Activated T-cell treated with anti-CD3 and anti-CD28 coated beads for 1 hour (primary cell): ENCODE measurements at places on chromosomes 5 and 9.
A peak's percentile ranks its signal among the peaks of the same experiment; 100 is the strongest.

GRCh38 chr5:69315972-69316371 lies 16.6 kb downstream of the CCDC125 start:
- DNase-seq: no peak

DNA sequence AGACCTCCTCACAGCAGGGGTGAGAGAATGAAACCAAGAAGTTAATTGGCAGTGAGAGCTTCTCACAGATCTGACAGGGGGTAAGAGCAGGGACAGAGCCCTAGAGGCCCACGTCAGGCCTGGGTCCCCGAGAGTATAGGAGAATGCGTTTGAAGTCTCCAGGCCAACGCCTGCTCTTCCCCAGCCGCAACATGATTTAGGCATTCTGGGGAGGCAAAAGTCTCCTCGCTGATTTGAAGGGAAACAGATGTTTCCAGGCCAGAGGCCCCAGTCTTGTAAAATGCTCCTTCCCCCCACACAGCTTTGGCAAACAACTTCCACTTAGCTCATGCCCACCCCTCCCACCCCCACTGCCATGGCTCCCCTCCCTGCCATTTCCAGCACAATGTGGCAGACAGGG lies 239.2 kb upstream of the TRIM32 start:
- no peak for DNase-seq

GRCh38 chr9:37918665-37919170 lies 14.8 kb upstream of the SLC25A51 start:
- no peak for DNase-seq

GRCh38 chr5:103111468-103111867 lies 8.5 kb downstream of the GIN1 start:
- DNase-seq: no peak

DNA sequence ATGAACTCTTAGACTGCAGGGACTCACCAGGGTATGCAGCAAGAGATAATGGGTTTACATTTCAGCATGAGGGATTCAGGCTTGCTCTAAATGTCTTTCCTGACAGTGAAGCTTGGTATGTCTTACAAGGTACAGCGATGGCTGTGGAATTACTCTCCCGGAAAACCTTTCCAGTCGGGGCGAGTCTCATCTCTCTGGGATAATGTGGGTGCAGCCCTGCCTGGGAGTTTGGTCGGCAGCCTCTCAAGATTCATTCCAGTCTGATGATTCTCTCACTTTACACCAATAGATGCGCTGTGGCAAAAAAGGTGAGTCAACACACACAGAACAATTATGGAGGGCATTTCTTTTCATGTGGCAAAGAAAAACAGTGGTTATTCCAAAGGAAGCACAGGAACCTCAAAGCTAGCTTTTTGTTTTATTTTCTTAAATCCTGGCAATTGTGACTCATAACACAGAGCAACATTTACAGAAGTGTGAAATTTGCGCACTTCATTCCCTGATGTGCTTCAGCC lies 190.3 kb downstream of the DCP2 start:
- no peak for DNase-seq

- DNase-seq: no peak
Observed at GRCh38 chr5:179313849-179314521, 31.3 kb downstream of the ADAMTS2 start.

DNA sequence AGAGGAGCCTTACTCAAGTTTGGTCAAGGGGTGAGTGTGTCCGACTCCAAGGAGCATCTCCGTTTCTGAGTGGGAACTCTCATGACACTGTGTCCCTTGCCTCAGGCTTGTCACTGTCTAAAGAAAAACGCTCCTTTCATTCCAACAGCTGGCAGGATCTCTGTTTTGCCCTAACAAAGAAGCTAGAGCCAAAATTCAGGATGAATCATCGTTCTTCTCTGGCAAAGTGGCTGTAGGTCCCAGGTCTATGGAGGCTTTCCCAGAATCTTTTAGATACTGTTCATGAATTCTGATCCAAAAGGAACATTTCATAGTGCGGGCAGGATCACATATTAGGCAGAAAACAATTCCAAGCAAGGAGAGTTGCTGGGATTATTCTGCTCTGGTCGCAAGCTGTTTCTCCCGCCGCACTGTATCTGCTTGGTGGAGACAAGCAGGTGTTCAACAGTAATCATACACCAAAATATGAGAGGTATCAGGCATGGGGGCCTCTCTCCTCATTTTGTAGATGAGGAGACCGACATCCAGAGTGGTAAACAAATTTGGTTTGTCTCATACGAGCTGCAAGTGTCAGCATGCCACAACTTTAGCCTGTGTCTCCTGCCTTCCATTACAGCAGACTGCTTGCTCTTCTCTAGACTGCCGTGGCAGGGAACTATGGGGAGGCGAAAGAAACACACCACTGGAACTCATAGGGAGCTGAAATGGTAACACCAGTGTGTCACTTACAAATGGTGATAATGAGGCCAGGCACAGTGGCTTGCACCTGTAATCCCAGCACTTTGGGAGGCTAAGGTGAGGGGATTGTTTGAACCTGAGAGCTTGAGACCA lies 72.6 kb downstream of the ENTREP1 start:
- no peak for DNase-seq

GRCh38 chr5:73300337-73301207 lies 127.6 kb downstream of the TMEM174 start:
- DNase-seq: no peak

DNA sequence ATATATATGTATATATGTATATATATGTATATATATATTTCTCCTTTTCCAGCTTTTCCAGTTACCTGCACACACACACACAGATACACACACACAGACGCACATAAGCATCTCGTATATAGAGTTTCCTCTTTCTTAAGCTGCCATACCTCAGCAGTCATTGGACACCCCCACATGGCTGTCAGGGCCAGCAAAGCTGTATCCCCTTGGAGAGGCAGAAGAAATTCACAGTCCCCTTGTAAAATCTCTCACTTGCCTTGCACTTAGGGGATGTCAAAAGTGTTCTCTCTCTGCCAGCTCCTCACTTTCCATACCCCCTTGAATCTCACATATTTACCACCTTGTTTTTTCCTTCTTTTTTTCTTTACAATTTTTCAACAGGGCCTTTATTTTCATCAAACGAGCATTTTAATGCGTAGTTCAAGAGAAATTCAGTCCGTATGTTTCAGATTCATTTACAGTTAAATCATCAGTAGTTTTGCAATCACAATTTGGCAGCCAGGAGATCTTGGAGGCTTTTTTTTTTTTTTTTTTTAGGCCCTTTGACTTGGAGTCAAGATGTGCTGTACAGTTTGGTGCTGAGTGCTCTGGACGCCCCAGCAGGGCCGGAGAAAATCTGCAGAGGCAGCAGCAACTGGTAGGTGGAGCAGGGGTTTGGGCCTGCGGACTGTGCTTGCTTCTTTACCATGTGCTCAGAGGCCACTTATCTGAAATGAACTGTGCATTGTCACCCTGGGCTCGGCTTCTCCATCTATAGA lies 244.9 kb upstream of the KLF4 start:
- no peak for DNase-seq

DNA sequence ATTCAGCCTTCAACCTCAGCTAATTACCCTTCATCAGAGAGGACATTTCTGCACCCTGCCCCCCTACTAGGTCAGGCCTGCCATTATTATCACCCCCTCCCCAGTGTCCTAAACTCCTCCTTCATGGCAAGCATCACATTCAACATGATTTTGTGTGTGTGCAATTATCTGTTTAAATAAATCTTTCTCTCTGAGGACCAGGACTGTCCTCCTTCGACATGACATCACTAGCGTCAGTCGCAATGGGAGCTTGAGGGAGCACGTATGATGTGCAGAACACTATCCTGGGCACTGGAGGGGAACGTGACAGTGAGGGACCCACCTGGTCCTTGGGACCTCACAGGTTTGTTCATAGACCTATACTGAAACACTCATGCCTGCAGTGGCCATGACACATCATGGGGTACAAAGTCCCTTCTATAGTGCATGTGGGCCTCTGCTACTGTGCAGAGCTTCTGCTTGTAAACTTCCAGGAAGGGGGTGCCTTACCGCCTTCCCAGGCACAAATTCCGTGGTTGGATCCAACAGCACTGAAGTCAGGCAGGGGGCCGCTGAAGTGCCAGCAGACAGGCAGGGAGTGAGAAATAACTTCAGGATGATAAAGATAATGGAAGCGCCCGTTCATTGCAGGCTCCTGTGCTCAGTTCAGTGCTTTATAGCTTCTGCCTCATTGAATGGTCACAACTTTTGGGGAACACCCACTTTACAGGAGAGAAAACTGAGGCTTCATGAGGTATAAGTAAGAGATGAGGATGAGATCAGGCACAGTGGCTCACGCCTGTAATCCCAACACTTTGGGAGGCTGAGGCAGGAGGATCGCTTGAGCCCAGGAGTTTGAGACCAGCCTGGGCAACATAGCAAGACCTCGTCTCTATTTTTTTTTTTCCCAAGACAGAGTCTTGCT lies 36.0 kb upstream of the STXBP1 start:
- no peak for DNase-seq

DNA sequence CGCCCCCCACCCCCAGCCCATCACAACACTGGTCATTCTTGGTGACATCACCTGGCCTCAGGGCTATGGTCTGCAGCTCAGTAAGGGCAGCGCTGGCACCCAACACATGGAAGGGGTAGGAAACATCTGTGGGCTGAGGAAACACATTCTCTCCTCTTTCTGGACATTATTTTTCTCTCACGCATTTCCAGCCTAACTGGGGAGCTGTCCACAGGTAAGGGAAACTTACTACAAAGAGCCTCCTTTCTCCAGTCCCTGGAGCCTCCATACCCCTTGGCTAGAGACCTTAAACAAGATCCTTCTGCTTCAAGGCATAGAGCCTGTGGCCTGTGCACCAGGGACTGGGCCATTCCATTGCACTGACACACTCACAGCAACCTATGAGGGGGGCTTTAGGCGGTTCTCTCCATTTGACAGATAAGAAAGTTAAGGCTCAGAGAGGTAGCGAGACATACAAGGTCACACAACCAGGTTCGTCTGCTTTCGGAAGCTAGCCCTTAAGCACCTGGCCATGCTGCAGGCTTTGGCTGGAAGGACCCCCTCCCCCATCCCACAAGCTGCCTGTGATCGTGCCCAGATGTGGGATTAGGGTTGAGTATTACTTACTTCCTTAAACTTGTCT lies 40.7 kb downstream of the CXXC5 start:
- no peak for DNase-seq

- no peak for DNase-seq
Observed at GRCh38 chr9:121972501-121972981, 120.6 kb downstream of the TTLL11 start.

GRCh38 chr5:35320029-35320428 lies 89.7 kb upstream of the PRLR start:
- no peak for DNase-seq

- peak; percentile 4 for DNase-seq
Observed at GRCh38 chr9:38227656-38228055, 158.6 kb upstream of the SHB start.

- no peak for DNase-seq
Observed at GRCh38 chr5:6806668-6807067, 93.4 kb downstream of the TENT4A start.

- DNase-seq: no peak
Observed at GRCh38 chr5:65969539-65970393, 43.4 kb downstream of the ERBIN start.

DNA sequence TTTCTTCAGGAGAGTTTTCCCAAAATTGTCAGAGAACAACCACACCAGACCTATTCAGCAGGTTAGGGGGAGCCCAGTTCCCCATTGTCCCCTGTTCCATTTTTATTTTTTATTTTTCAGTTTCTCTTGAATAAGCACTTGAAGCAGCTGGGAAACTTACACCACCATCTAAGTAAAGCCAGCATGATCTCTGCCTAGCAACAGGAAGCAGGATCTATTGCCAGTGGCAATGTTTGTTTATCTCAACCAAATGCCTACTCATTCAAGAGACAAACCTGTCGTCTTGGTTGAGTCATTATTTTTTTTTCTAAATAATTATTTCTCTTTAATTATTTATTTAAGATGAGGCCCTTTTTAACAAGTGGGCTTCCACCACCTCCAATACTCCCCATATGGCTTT lies 379.3 kb downstream of the PLK2 start:
- no peak for DNase-seq

DNA sequence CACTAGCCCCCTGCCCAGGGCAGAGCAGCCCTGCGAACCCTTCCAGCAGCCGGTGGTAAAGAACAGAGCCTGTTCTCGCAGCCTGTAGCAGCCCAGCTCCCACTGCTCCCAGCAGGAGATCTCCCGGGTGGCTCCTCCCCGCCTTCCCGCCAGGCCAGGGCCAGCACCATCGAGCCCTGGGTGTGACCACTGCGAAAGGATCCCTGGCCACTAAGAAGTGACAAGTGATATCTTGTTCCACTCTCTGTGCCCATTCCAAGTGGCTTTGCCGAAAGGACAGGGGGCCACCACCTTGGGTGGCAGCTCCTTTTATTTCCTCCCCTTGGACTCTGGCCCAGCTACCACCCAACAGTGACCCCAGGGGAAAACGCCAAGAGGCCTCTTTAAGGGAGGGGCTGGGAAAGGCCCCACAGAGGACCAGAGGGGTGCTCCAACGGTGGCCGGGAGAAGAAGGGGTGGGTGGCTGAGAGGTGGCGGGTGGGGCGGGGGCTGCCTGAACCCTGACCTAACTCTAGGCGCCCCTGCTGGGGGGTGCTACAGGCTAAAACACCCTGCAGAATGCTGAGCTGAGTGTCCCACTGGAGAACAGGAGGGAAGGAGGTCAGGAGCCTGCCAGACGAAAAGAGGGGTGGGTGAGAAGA lies 1.6 kb downstream of the NACC2 start:
- DNase-seq: no peak

DNA sequence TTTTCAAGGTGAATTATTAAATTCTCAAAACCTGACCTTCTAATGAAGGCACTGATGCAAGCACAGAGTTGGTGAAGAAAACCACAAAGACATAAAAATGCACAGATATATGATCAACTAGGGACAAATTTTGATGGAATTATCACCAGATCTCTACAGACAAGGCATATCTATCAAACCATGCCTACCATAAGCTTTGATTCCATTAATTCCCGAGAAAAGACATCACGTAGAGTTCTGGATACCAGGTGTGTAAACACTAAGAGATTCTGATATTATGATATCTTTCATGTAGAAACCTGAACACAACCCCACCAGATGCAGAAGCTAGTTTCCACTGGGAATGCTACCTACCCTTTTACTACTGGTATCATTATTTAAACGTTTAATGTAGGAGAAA lies 140.6 kb downstream of the SLF1 start:
- DNase-seq: no peak

GRCh38 chr9:76018761-76019160 lies 128.3 kb downstream of the PCSK5 start:
- no peak for DNase-seq
